ENCODE measurements at places on chromosomes 3 and 15.

GRCh38 chr3:70974747-70975146 lies 608.8 kb downstream of the FOXP1 start:
- no peak for DNase-seq

- no peak for DNase-seq
These were observed 31.3 kb downstream of the MKRN3 start for GRCh38 chr15:23596736-23597135.

DNA sequence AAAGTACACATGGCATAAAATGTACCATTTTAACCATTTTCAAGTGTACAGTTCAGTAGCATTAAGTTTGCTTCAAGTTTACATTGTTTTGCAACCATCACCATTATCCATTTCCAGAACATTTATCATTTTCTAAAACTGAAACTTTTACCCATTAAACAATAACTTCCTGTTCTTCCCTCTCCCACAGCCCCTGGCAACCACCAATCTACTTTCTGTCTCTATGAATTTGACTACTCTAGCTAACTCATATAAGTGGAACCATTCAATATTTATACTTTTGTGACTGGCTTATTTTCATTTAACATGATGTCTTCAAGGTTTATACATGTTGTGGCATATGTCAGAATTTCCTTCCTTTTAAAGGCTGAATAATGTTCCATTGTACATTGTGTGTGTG lies 19.9 kb downstream of the TMEM62 start:
- no peak for DNase-seq

DNA sequence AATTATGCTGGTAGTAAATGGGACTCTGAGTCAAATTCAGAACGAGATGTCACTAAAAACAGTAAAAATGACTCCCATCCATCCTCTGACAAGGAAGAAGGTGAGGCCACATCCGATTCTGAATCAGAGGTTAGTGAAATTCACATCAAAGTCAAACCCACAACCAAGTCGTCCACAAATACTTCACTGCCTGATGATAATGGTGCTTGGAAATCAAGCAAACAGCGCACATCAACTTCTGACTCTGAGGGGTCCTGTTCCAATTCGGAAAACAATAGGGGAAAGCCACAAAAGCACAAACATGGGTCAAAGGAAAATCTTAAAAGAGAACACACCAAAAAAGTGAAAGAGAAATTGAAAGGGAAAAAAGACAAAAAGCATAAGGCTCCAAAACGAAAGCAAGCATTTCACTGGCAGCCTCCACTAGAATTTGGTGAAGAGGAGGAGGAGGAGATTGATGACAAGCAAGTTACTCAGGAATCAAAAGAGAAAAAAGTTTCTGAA lies 15.1 kb upstream of the ZBTB47 start:
- no peak for DNase-seq

All from Ammon's horn (tissue), 1 donor.